ENCODE measurements at places on chromosomes 16 and 17.
A peak's percentile ranks its signal among the peaks of the same experiment; 100 is the strongest.

DNA sequence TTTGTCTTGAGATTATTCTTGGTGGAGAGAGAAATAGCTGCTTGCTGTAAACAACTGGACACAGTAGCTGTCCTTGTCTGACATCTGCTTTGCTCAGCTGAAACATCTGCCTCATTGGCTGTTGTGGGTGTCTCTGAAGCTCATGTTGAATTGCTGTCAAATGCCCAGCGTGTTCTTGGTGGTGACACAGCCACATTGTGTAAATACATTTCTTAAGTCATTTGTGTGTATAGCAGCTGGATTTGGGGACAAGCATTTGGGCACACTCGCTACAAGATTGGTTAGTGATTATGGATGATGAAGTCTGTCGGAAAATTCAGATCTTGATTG lies 5.3 kb downstream of the FAM234A start:
- DNase-seq = no peak

DNA sequence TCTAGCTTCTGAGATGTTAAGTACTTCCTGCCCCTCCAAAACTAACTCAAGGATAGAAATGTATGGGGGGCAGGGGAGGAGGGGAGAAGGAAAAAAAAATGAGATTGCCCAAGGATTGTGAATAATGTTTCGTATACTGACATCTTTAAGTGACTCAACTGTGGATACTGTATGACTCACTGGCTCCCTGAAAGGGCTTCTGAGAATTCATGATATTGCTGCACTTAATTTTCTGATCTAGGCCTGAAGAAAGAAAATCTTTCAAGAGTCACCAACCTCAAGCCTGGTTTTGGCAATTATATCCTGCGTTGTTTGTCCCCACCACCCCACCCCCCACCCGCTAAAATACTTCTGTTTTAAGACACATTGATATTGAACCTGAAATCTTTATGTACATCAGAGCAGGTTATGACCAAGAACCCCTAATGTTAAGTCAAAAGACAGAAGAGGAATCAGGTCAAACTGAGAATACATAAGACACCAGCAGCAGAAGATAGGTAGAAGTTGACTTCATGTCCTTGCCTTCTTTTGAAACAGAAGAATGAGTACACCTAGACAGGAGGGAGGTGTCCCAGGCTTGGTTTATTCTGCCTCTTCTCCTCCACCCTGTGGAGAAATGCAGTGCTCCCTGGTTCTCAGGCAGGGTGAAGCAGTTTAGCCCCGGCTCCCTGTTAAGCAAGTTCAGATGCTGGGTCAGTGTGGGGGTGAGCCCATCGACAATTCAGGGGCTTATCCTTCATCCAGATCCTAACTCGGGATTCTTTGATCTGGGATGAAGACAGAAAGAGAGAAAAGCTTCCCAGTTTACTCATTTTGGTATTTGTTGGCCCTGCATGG lies 3.3 kb upstream of the FBXL20 start:
- peak; percentile 87 for DNase-seq

GRCh38 chr17:4438162-4438944 lies 4.6 kb downstream of the SPNS3 start:
- DNase-seq = no peak

- peak; percentile 86 for DNase-seq
Measured at GRCh38 chr17:78289802-78290363, 58.5 kb downstream of the TMEM235 start.

GRCh38 chr16:54447576-54448440 lies 161.2 kb upstream of the IRX3 start:
- DNase-seq = peak; percentile 30

DNA sequence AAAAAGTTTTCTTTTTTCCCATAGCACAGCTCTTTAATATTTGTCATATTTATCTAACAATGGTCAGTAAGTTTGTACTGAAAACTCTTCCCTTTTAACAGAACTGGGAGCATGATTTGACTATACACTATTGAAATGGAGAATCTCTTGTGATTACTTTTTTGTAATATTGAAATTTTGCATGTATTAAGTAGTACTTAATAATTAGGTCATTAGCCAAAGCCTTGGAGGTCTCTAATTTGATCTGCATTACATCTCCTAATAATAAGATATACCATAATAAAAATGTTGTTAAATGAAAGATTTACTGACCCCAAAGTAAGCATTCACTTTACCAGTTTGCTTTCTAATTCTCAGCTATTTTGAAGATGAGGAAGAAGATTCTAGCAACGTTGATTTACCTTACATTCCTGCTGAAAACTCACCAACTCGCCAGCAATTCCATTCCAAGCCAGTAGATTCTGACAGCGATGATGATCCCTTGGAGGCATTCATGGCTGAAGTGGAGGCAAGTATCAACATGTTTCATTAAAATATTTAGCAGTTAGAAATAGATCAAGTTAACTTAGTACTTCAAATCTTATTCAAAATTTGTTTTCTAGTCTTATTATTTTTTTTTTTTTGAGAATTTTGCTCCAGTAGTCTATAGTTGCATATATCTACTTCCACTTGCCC lies 18.2 kb downstream of the DDX42 start:
- no peak for DNase-seq

DNA sequence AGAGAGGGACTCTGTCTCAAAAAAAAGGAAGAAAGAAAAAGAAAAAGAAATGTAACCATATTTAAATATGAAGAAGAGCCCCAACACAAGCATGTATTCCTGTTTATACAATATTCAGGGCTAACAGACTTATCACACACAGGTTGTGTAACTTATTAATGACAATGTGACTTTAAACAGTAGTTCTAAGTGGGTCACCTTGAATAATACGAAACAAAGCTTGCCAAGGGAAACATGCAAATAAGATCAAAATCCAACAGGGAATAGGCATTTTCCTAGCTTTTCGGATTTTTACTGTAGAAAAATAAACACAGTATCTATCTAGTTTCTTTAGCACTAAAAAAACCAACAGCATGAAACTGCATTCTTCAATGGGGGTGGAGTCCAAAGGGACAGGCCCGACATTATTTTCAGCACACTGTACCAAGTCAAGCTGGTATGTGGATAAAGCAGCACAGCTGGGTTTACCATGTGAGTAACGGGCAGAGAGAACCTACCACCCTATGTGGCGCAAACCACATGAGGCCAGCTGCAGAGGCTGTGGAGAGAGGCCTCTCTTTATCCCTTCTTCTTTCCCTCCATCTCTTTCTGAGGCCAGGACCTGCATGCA lies 45.3 kb downstream of the TOM1L2 start:
- no peak for DNase-seq

DNA sequence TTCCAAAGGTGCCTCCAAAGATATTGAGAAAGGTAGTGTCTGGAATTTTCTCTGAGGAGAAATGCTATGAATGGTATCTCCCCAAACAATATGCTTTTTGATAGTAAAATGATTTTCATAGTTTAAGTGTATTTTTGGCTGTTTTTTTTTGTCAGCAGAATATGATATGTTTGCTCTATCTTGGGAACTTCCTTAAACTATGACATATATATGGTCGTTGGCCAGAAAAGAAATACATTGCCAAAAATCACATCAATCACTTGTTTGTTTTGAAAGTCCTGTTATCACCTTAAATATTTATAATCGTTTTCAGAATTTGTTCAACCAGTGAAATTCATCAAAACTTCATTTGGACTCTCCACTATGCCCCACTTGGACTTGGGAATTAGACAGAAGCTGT lies 816.9 kb downstream of the CDH11 start:
- DNase-seq = no peak

- no peak for DNase-seq
Measured at GRCh38 chr16:65697065-65697464, 575.2 kb upstream of the CDH11 start.

DNA sequence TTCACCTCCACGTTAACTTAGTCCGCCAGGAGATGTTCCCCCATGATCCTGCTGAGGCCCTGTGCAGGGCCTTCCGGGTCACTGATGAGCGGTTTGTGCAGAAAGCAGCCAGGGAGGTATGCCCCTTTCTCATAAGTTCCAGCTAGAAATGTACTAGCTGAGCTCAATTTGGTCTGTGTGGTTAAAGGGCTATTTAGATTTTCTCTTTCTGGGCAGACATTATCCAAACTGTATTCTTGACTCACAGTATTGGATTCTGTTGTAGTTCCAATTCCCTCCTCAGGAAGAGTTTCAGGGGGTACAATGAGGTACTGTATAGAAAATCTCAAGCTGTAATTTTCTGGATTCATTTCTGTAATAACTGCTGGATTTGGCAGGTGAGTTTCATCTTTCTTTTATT lies 137.1 kb downstream of the TRIM37 start:
- no peak for DNase-seq

- no peak for DNase-seq
Measured at GRCh38 chr16:8686031-8686621, 11.7 kb downstream of the ABAT start.

GRCh38 chr16:57549730-57550129 lies 7.3 kb downstream of the ADGRG5 start:
- no peak for DNase-seq

DNA sequence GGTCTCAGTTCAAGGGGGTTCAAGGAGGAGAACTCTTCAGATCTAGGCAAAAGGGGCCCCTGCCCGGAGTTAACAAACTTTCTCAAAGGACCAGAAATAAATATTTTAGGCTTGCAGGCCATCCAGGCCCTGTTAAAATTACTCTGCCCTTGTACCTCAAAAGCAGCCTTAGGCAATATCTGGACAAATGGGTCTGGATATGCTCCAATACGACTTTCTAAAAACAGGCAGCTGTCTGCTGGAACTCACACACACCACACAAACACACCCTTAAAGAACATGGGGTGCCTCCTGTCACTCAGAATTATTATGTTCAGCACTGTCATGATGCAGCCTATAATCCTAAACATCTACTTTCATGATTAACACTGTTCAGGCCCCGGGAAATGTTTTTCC lies 75.5 kb downstream of the TMEM132E start:
- no peak for DNase-seq

DNA sequence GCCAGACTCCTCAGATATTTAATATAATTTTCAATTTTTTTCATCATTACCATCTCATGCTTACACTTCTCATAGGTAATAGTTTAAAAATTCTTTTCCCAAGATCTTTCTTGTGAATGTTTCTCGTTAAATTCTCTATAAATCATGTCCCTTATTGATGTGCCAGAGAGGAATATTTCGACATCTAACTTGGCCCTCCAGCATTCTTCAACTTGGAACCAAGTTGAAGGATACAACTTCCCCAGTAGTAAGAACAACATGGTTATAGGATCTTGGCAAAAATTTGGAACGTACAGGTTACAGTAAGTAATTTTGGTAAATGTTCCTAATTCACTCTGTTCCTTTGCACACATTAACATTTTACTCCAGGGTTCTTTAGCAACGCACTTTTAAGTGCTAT lies 731.8 kb downstream of the CDH11 start:
- no peak for DNase-seq

DNA sequence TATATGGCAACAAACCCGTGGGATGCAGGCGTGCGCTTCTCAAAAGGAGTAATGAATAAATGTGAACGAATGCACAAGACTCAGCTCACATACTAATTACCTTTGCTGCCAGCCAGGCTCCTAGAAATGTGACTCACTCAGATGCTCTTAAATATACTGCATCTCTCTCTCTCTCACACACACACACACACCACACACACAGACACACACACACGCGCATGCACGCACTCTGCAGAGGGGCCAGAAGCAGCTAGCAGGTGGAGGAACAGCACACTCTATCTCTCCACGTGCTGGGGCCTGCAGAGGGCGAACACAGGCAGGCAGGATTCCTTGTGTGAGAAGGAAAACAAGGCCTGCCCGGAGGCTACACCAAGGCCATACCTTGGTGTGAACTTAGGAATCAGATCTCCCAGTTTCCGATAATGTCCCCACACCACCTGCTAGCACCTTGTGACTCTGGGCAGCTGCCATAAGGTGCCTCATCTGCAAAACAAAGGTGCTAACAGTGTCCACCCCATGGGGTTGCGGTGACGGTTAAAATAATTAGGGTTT lies 5.3 kb downstream of the GPRC5B start:
- no peak for DNase-seq

Data from activated CD4-positive, alpha-beta T cell treated with anti-CD3 and anti-CD28 coated beads, Interleukin-2, Interleukin-6, amounts not matched to agents 100 ng/mL and 50 ng/mL, durations not matched to agents 16 hours and 8 hours (primary cell).